Gastrocnemius medialis (tissue), 4 donors: ENCODE measurements at places on chromosomes 16 and 17.
A peak's percentile ranks its signal among the peaks of the same experiment; 100 is the strongest.

DNA sequence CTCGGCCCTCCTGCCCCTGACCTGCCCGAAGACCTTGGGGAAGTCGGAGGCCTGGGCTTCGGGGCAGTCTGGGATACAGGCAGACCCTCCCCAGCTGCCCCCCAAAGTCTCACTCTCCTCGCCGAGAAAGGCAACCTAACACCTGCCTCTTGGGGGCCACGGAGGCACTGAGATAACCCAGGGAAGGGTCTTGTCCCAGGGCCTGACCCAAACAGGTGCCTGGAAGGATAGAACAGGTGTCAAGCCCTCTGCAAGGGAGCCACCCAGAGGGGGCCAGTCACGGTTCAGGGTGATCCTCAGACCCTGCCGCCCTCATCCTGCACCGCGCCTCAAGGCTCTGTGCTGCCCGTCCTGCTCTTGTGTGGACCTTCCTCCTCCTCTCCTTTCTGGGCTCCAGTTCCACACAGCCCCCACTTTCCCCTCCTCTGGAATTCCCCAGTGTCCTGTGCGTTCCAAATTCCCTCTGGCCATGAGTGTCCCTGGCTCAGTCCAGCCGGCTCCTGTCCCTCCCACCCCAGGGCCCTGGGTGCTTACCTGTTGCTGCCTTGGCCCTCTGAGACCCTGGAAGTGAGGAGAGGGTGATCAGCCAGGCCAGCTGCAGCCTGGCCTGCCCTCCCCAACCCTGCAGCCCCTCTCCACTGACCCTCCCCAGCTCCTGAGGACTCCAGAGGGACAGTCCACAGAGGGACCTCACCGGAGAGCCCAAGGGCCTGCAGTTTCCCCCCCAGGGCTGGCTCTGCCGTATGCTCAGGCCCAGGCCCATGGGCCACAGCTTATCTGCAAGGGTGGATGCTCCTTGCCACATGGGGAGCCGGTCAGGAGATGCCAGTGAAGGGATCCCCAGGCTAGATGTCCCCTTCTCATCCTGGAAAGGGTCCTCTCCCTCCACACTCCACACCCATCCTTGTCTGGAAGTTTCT is 3.8 kb downstream of the PRSS27 start:
- DNase-seq, result no peak

GRCh38 chr17:77308861-77309726 is 168.3 kb downstream of the SEC14L1 start:
- DNase-seq, result no peak

GRCh38 chr17:67003231-67003630 is 38.7 kb downstream of the CACNG4 start:
- no peak for DNase-seq

- DNase-seq, result peak; percentile 21
Measured at GRCh38 chr17:4969047-4969550, 1.5 kb upstream of the SPAG7 start.

GRCh38 chr17:6388416-6388815 is 46.5 kb downstream of the AIPL1 start:
- DNase-seq, result no peak

DNA sequence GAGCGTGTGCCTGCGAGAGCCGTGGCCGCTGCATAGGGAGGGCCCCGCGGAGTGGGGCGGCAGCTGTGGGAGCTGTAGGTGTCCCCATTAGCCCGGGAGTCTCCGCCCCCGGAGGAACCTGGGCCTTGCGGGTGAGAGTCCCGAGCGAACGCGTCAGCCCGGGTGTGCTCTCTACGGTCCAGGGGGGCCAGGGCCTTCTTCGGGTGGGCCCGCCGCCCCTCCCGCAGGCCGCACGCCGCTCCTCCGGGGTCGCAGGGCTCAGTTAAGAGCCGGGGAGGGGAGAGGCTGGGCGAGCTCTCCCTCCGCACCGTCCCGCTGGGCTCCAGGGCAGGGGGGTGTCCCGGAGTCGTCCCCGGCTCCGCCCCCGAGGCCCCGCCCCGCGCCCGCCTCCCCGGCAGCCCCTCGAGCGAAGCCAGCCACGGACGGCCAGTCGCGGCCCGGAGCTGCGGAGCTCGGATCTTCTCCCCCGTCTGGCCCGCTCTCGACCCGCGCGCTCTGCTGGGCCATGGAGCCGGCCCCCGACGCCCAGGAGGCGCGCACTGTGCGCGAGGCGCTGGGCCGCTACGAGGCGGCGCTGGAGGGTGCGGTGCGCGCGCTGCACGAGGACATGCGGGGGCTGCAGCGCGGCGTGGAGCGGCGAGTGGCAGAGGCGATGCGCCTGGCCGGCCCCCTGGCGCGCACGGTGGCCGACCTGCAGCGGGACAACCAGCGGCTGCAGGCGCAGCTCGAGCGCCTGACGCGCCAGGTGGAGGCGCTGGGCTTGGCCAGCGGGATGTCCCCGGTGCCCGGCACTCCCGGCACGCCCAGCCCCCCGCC is at the start of gene SMTNL2:
Gene SMTNL2 (plus strand): TSS at position 429 of the 816 bp plus-strand sequence. CDS start 77 bp downstream, at position 506.
- DNase-seq, result peak; percentile 88
